ENCODE measurements at places on chromosomes 16 and 17.

- no peak for DNase-seq
These were observed 29.8 kb downstream of the GPATCH8 start for GRCh38 chr17:44473367-44473766.

- no peak for DNase-seq
These were observed 588 bp downstream of the METTL16 start for GRCh38 chr17:2511138-2511461.

GRCh38 chr16:87098361-87098760 lies 218.8 kb downstream of the C16orf95 start:
- DNase-seq, result no peak

- no peak for DNase-seq
These were observed 89.2 kb downstream of the ABCC6 start for GRCh38 chr16:16133943-16134604.

- no peak for DNase-seq
These were observed at the start of gene CSF3 for GRCh38 chr17:40015005-40015997. Gene CSF3, plus strand, starts transcription at chr17:40015440. Its CDS starts 35 bp downstream, at chr17:40015475.

GRCh38 chr16:56344518-56345405 lies 80.6 kb downstream of the AMFR start:
- no peak for DNase-seq

DNA sequence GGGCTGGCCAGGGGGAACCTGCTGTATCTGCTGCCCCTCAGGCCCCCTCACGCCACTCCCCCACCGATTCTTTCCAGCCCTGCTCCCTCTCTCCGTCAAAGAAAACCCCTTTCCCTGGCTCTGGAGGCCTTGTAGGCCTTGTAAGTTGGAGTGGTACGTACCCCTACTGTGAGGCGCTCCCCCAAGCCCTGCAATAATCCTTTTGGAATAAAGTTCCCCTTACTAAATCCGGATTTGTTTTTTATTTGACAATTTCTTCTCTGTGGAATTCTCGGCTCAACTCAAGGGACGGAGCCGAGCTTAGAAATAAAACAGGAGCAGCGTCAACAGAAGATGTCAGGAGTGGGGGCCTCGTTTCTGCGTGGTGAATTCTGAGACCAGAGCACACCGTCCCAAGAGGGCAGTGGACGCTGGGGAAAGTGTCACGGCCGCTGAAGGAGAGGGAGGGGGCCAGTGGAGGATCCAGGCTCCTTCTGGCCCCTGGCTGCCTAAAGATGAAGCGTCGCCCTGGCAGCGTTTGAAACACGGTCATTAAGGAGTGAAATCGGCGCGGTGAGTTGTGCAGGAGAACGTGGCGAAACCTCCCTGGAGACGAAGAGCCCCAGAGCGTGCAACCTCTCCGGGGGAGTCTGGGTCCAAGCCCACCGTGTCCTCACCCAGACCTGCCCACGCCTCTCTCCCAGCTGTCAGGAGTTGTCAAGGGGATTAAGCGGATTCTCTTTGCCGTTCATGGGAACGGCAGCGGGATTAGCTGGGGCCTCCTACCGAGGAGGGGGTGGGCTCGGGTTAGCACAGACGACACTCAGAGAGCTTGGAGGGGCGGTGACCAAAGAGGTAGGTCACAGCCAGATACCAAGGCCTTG lies 47.0 kb downstream of the SLC7A5 start:
- DNase-seq, result no peak

- DNase-seq, result no peak
These were observed 201.2 kb upstream of the NOG start for GRCh38 chr17:56392321-56392720.

DNA sequence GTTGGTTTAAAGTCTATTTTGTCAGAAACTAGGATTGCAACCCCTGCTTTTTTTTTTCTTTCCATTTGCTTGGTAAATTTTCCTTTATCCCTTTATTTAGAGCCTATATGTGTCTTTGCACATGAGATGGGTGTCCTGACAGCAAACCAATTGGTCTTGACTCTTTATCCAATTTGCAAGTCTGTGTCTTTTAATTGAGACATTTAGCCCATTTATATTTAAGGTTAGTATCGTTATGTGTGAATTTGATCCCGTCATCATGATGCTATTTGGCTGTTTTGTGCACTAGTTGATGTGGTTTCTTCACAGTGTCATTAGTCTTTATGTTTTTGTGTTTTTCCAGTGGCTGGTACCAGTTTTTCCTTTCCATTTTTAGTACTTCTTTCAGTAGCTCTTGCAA lies 127.7 kb upstream of the ZNF267 start:
- no peak for DNase-seq

DNA sequence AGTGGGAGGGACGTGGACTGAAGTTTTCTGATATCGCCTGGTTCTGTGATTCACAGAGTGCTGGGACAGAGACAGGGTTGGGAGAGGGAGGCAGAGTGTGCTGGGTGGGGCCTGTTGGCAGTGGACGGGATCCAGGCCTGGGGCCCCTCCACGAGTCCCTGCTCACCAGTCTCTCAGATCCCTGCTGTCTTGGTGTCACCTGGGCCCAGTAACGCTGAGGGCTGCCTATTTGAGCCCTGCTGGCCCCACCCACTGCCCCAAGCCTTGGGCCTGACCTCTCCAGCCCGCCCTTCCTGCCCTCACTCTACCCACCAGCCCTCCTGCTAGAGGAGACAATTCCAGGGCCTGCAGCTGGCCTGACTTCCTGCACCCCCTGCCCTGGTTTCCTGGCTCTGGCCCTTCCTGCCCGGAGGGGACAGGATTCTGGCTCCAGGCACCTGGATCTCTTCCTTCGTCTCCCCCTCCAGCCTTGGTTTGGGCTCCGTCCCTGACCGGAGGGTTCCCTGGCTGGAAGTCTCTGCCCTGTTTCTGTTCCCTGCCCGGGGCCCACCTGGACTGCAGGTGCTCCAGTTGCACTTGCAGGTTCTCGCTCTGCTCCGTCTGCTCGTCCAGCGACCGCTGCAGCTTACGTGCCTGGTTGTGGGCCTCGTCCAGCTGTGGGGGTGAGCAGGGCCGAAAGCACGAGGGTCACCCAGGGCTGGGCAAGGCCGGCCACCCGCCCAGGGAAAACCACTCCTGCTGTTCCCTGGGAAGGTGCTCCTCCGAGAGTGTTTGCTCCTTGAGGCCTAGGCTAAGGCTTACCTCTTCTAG lies 21.4 kb downstream of the CCDC102A start:
- no peak for DNase-seq

DNA sequence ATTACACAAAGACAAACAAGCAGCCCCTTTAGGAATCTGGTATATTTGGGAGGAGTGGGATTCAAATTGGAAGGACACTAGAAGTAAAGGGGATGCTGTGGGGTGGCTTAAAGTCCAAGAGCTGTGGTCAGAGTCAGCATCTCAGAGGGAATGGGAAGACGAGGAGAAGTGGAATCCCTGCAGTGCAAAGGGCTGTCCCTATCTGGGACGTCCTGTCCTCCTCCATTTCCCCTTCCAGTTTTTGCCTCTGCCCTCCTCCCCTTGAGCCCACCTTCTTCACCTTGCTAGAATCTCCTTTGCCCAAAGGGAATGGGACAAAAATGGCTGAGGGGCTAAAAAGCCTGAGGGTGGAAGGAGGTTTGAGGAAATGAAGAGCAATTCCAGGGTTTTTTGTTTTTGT lies 4.2 kb upstream of the PLXDC1 start:
- no peak for DNase-seq

- no peak for DNase-seq
These were observed 3.2 kb downstream of the SPG7 start for GRCh38 chr16:89511374-89511773.

GRCh38 chr16:63312346-63312745 lies 1276.1 kb upstream of the CDH8 start:
- DNase-seq, result no peak

DNA sequence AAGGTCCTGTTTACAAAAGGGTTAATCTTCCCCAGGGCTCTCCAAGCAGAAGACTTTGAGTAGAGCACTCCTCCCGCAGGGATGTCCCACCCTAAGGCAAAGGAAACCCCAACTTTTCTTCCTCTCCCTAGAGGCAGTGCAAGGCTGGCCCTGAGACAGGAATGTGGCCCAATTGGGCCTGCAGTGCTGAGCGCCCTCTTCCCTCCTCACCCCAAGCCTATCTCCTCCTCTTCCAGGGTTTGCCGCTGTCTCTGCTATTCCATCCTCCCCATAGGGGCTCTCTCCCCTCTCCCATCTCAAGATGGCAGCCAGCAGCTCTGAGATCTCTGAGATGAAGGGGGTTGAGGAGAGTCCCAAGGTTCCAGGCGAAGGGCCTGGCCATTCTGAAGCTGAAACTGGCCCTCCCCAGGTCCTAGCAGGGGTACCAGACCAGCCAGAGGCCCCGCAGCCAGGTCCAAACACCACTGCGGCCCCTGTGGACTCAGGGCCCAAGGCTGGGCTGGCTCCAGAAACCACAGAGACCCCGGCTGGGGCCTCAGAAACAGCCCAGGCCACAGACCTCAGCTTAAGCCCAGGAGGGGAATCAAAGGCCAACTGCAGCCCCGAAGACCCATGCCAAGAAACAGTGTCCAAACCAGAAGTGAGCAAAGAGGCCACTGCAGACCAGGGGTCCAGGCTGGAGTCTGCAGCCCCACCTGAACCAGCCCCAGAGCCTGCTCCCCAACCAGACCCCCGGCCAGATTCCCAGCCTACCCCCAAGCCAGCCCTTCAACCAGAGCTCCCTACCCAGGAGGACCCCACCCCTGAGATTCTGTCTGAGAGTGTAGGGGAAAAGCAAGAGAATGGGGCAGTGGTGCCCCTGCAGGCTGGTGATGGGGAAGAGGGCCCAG lies 1.0 kb downstream of the PRRT2 start:
- no peak for DNase-seq

- DNase-seq, result no peak
These were observed 28.9 kb downstream of the ZNRF1 start for GRCh38 chr16:75027520-75028300.

- DNase-seq, result peak; percentile 33
These were observed 762 bp downstream of the PYCARD start for GRCh38 chr16:31201582-31202413.

DNA sequence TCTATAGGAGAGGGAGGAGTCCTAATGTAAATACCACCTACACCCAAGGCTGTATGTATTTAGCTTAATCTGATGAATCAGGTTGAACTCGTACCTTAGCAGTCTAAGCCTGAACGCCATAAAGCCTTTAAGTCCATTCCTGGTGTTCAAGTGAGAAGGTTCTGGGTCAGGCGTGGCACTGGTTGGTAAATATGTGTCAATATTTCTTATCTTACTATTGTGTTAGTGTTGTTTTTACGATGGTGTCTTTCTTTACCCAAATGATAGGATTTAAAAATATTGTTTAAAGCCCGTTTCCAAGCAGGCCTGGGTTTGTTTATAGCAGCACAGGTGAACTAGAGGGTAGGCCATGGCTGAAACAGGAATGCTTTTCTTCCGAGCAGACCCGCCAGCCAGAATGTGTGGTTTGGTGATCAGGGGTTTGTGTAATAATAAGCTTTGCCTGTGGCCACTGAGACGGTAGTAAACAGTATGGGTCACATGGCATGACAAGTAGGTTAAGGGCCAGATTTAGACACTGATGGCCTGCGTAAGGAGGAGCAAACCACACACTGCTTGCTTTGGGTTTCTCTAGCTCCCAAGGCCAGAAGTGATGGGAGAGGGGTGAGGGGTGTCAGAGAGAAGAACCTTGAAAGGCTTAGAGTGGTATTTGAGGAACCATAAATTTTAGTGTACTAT lies 3.3 kb downstream of the TMEM94 start:
- DNase-seq, result no peak

- no peak for DNase-seq
These were observed 16.0 kb downstream of the ARHGAP17 start for GRCh38 chr16:24999088-24999670.

DNA sequence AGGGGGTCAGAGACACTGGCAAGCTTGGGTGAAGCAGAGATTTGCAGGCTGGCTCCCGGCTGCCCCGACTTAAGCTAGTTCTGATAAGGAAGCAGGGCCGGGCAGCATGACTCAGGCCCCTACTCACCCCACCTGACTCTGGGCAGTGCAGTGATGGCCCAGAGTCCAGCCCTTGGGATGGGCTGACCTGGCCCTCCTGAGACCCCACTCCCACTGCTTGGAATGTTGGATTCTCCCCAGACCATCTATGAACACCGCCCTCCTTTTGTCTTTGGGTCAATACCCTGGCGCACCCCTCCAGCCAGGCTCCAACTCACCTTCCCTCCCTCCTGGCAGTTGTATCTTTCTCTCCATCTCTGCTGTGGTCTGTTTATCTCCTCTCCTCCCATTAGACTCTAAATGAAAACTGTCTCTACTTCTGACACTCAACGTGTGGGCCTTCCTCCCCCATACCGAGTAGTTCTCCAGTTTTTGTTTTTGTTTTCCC lies 21.0 kb downstream of the LGALS3BP start:
- DNase-seq, result no peak

GRCh38 chr17:39118674-39119419 lies 32.6 kb downstream of the PLXDC1 start:
- no peak for DNase-seq

DNA sequence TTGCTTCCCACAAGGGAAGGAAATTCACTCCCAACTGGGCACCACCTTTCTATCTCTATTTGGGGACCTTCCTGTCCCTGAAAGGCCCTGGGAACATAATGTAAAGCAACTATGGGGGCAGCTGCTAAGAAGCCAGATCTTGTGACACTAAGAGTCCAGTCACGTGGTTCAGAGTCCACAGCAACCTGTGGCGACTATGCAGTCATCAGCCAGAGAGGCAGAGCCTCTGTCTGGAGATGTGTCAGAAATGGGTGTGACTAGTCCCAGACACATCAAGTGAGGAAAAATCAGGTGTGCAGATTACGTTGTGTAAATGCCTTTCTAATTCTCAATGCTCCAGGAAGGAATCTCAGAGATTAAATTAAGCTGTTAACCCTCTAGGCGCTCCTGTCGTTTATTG lies 26.6 kb upstream of the SKAP1 start:
- DNase-seq, result peak; percentile 40

DNA sequence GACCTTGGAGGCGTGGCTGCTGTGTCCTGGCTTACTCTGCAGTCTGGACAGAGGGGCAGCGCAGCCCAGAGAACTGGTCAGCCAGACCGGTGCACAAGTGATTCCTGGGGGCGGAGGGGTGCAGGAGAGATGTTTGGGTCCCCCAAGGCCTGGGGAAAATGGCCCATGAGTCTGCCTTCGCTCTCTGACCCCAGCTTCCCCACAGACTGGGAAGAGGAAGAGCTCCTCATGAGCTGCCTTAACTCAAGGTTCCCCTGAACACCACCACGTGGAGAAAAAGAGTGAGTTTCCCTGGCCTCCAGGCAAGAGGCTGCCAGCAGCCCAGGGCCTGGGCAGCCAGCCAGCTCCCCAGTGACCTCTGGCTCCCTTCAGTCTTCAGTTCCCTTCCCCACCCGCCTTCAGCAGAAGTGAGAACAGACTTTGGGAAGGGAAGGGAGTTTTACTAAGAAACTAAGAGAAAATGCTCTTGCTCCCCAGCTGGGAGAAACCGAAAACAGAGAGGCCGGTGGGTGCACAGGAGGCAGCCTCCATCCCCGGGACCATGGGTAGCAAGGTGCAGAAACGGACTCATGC lies 2.0 kb upstream of the C17orf99 start:
- no peak for DNase-seq

All from CD4-positive, alpha-beta T cell treated with Interleukin-4 for 4 hours (primary cell).